ENCODE measurements at places on chromosomes 11 and 22.

DNA sequence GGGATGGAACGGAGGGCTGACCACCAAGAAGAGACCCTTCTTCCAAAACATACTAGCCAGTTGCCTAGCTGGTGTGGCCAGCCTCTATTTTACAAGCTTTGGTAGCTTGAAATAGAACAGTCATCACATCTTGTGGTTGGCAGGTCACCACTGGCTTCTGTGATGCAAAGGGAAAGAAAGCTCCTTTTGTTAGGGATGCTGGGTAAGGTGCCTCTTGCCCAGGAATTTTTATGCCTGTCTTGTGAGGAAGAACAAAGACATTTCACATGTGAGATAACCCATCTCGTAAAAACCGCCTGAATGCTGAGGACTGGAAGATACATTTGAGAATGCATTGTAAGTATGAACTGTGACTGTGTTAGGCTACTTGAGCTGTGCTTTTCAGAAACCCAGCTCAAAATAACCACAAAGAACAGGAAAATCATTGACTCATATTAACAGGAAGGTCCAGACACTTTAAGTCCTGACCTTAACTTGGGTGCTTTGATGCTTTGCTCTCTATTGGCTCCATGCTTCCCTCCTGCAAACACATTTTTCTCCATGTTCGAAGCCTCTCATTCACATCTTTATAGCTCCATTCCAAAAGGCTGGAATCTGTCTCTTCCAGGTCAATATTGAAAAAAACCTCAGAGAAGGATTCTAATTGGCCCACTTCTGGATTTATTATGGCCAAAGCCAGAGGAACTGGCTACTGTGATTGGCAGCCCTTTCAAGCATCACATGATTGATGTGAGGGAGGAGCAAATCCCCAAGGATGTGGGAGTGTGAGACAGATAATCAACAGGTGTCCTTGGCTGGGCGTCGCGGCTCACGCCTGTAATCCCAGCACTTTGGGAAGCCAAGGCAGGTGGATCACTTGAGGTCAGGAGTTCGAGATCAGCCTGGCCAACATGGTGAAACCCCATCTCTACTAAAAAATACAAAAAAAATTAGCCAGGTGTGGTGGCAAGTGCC lies 53.9 kb downstream of the MICAL2 start:
- no peak for DNase-seq

DNA sequence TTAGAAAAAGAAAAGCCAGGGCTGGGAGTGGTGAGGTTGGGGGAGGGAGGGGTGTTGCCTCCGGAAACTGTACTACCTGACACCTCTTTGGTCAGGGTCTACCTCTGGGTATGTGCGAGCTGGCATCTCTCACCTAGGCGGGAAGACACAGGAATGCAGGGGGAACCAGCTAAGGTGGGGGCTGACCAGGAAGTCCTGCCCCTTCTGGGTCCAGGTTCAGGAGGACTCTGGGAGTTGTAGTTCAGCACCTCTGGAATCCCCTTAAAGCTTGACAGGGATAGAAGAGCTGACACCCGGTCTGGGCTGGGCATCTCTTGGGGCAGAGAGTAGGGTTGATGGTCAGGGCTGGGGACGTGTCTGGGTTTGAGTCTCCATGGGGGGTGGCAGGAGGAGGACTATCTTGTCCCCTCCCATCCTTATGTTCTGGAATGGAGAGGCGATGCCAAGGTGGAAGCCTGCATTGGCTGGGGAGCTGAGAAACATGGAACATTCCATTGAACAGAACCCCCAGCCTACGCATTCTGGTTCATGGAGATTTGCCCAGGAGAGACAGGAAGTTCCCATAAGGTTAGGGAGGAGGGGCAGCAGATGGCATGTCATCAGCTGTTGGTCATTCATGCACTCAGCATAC lies 2.1 kb upstream of the KIAA1671 start:
- peak; percentile 85 for DNase-seq

DNA sequence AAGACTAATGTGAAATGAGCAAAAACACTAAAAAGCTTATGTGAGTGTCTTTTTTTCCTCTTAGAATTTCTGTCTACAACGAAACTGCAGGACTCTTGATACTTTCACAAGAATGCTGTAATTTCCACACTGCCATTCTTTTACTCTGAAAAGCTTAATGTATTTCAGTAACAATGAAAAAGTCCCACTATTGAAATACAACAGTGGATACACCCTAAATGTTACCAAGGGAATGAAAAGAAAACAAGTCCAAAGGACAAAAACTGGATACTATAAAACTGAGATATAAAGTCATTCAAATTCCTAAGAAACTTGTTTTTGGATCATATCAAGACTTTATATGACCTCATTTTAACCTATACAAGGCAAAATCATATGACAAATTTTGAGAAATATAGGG lies 77.4 kb downstream of the SOX6 start:
- no peak for DNase-seq

GRCh38 chr22:26170795-26171580 lies 1.7 kb downstream of the SEZ6L start:
- no peak for DNase-seq

- DNase-seq, result no peak
Measured at GRCh38 chr11:9385327-9385899, 961 bp downstream of the IPO7 start.

- DNase-seq, result no peak
Measured at GRCh38 chr11:88814076-88814475, 251.7 kb downstream of the GRM5 start.

Data from cardiac muscle cell (in vitro differentiated cells and primary cell).